ENCODE measurements at places on chromosomes 5 and 9. TPM values are rescaled to one million over a fixed set of nuclear protein-coding genes. Genes with fewer than 3 reads are reported as not detected.

The GARIN3 gene
- not detected for total RNA-seq

The BAAT gene
- total RNA-seq = 0.30 TPM

DNA sequence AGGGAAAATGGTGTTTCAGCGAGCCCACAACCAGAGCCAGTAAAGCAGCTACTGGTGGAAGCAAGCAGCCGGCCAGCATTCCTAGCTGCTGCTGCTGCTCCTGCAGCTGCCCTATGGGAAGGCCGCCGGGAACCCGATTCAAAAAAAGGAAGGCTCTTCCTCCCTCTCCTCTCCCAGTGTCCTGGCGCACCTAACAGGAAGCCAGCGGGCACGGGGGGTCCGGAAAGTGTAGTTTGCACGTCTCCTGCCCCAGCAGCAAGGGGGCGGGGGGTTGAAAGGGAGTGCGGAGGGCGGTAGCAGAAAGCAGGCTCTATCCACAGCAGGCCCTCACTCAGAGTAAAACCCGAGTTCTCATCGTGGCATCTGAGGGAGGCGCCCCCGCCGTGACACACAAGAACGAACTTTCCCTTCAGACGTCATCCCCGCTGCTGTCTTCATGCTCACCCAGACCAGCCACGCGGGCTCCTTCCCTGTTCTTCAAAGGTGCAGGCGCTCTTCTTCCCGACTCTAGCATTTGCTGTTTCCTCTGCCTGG lies 16.5 kb downstream of the GRXCR2 start:
- no peak for DNase-seq

DNA sequence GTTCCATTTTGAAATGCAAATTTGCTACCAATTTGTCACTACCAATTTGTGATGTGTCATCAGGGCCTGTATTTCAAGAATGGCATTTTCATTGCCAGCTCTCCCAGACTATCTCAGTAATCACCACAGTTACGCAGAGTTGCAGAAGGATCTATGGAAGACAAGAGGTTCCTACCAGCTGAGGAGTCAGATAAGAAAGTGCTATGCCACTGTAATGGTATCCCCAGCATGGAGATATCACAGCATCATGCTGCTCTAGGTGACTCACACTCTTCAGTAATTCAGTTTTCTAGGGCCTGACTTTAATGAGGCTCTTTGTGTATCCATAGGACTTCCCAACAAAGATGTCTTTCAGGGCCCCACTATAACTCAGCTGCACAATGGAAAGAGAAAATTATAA lies 490.3 kb downstream of the ARHGEF28 start:
- DNase-seq = no peak

- no peak for DNase-seq
Measured at GRCh38 chr9:106757514-106757913, 105.5 kb upstream of the ZNF462 start.

- DNase-seq = no peak
Measured at GRCh38 chr9:134225816-134226215, 61.5 kb upstream of the RNU6ATAC start.

DNA sequence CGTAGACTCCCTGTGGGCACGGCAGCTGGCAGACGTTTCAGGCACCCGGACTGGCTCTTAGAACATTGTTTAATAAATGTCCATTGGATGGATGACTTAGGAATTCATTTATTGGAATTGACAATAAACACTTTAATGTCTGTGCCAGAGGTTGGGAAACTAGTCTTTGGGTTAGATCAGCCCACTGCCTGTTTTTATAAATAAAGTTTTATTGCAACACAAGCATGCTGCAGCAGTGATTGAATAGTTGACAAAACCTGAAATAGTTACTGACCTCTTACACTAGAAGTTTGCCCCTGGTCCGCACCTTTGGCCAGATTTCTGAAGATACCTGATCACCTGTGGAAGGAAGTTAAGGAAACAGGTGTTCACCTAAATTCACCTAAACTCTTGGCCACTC lies 51.6 kb downstream of the DMRT1 start:
- DNase-seq = no peak

The SETX gene
- total RNA-seq = 36.8 TPM

The NR6A1 gene
- total RNA-seq = 4.8 TPM

The GRIN3A gene
- total RNA-seq = 0.45 TPM

DNA sequence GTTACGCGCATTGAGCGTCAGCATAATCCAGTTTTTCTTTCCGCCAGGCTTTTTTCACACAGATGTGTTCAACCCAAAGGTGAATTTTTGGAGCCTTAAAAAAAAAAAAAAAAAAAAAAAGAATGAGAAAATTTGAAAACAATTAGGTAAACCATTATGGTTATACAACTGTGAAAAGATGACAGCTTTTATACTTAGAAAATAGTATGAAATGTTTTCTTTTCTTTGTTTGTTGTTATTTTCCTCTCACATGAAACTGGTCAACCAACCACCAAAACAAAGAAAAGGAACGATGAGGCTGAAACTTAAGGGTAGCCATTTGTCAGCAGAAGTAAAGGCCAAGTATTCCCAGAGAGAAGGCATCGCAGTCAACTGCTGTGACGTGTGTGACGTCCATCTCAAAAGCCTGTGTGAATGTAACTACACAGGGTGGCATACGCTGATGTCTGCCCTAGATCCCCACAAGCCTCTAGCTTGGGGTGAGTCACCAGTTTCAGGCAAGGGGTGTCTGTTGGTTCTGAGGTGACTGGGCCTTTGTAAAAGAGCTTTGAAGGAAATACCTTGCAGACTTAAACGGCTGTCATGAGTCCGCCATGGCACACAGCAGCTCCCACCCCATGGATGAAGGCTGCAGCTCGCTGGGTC lies 182.9 kb downstream of the AOPEP start:
- no peak for DNase-seq

The LMNB1 gene
- 216 TPM for total RNA-seq

The BSPRY gene
- 25.6 TPM for total RNA-seq

GRCh38 chr5:43627028-43627427 lies 24.0 kb downstream of the NNT start:
- DNase-seq = peak; percentile 34

The LEAP2 gene
- total RNA-seq = 7.7 TPM

- DNase-seq = no peak
Measured at GRCh38 chr9:35711501-35712428, 20.2 kb downstream of the TLN1 start.

The ATOX1 gene
- 62.4 TPM for total RNA-seq

The RABGAP1 gene
- 40.9 TPM for total RNA-seq

The TRPM6 gene
- total RNA-seq = 44.1 TPM

GRCh38 chr9:116313638-116314037 lies 160.0 kb downstream of the PAPPA start:
- no peak for DNase-seq

DNA sequence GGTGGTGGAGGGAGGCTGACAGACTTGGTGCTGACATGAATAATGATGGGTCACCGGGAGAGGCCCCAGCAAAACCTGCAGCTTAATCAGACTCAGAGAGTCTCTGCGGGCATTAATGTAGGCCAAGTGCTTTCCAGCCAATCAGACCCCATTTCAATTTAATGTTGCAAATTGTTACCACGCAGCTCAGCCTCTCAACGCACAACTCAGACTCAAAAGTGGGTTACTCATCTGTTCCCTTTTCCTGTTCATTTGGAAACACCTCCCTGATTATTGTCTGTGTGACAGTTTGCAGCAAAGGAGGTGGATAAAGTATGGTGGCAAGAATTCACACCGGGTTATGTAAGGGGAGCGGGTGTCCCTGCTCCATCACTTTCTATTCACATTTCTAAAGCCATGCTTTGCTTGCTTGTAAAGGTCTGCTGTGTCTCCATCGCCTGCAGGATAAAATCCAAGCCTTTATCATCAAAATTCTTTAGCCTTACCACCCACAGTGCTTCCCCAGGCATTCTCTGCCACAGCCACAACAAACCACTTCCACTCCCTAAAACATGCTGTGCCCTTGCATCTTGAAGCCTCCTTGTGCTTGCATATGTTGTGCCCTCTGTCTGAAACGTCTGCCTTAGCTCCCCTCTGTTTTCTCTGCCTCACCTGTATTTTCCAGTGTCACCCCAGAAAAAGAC lies 156.5 kb downstream of the ASTN2 start:
- no peak for DNase-seq

DNA sequence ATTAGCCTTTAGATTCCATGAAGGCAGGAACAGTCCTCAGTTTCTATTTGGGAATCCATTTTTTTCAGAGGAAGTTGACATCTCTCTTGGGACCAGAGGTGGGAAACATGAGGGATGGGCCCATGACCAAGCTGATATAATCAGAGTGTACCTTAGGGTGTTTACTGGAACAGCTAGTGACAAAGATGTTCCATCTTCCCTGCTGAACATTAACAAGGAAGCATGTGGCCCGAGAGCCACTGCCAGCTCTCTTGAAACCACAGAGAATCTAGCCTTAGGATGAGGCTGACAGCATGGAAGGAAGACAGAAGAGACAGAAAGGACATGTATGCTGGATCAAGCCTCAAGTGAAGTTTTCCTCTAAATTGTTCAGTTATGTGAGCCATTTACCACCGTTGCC lies 16.0 kb downstream of the AQP3 start:
- no peak for DNase-seq

GRCh38 chr5:133432956-133433532 lies 179.3 kb downstream of the FSTL4 start:
- no peak for DNase-seq

The CARTPT gene
- total RNA-seq = 2.4 TPM

DNA sequence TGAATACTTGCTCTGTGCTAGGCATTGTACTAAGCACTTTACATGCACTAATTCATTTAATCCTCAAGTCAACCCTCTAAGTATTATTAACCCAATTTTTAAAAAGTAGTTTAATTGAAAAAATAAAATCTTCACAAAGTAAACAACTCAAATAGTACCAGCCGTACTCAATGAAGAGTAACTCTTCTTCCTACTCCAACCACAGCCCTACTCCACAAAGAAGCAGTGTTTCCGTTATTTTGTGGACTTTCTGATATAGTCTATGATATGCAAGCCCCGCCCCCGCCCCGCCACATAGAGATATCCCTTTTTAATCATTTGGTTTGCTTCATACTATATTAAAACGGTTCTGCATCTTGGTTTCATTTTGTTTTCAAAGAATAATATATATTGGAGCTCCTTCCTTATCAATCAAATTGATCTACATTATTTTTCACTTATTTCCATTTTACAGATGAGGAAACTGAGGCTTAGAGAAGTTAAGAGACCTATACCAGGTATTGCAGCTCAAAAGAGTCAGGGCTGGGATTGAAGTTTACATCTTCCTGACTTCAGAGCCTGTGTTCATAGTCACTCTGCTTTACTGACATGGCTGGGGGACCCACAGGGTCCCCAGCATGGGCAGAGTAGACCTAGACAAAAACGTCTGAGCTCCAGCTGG lies 78.6 kb downstream of the PCDH1 start:
- no peak for DNase-seq

GRCh38 chr5:173835661-173836060 lies 52.5 kb upstream of the CPEB4 start:
- no peak for DNase-seq

DNA sequence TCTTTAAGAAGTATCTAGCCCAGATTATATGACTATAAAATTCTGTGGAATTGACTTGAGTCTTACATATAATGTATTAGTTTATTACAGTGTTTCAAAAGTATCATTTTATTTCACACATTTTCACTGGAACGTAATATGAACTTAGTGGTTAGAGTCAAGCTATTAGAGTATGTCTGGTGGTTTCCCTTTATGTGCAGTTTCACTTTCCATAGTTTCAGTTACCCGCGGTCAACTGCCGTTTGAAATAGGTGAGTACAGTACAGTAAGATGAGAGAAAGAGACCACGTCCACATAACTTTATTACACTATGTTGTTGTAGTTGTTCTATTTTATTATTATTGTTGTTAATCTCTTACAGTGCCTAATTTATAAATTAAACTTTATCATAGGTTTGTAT lies 50.5 kb downstream of the COMMD10 start:
- DNase-seq = no peak

The GBGT1 gene
- total RNA-seq = 4.6 TPM

- no peak for DNase-seq
Measured at GRCh38 chr5:14295610-14296009, 152.5 kb downstream of the TRIO start.

Data from colonic mucosa (tissue), 4 donors.